ENCODE measurements at places on chromosomes 4 and X. TPM values are rescaled to one million over a fixed set of nuclear protein-coding genes. Genes with fewer than 3 reads are reported as not detected.

The NXT2 gene
- 12.9 TPM for polyA plus RNA-seq

The COX7B gene
- 509 TPM for polyA plus RNA-seq

- no peak for DNase-seq
Observed at GRCh38 chrX:119942173-119942819, 1.3 kb downstream of the NKAP start.

DNA sequence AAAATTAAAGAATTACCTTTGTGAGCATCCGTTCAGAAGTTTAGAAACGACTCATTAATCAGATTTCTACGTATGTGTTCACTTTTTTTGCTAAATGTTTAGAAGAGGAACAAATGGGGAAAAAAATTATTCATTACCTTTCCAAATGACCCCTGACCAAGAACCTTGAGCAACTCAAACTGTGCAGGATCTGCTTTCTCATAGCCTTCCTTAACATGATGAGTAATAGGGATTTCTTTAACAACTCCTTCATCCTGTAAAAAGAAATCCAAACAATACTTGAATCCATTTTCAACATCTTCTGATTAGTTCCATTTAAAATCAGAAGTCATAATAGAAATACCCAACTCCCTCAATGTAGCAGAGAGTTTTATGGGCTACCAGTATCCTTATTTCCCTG is 32.1 kb downstream of the RPS6KA6 start:
- no peak for DNase-seq

GRCh38 chrX:78653118-78653822 is 5.9 kb downstream of the RTL3 start:
- peak; percentile 26 for DNase-seq

DNA sequence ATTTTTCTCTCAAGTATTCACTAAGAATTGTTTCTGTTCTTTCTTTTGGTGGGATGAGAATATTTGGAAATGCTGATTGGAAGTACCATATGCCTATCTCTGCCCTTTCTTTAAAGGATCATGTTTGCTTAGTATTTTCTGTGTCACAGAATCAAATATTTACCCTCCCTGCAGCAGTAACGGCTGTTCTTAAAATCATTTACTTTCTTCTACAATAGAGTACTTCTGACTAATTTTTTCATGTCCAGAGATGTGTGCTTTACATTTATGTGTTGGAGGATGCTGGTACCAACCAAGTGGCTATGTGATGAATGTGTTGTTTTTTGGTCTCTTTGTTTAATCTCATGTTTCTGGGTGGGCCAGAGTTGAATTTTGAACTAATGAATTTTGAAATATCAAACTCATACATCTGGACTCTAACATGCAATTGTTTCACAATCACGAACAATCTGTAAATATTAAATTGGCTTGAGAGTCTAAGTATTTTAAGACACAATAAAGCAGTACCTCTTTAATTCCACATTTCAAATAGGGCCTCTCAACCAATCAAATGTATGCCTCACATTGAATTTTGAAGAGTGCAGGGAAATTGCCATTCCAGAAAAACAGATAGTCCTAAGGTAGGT is 59.4 kb upstream of the ARSJ start:
- no peak for DNase-seq

All from thymus (tissue), 14 donors.